ENCODE measurements at places on chromosomes 5 and 9.

GRCh38 chr5:52961274-52961681, 27.9 kb upstream of the ITGA2 start:
- DNase-seq = no peak

GRCh38 chr5:51326844-51327243, 56.4 kb upstream of the ISL1 start:
- no peak for DNase-seq

GRCh38 chr9:13364271-13365000, 84.9 kb upstream of the MPDZ start:
- no peak for DNase-seq

DNA sequence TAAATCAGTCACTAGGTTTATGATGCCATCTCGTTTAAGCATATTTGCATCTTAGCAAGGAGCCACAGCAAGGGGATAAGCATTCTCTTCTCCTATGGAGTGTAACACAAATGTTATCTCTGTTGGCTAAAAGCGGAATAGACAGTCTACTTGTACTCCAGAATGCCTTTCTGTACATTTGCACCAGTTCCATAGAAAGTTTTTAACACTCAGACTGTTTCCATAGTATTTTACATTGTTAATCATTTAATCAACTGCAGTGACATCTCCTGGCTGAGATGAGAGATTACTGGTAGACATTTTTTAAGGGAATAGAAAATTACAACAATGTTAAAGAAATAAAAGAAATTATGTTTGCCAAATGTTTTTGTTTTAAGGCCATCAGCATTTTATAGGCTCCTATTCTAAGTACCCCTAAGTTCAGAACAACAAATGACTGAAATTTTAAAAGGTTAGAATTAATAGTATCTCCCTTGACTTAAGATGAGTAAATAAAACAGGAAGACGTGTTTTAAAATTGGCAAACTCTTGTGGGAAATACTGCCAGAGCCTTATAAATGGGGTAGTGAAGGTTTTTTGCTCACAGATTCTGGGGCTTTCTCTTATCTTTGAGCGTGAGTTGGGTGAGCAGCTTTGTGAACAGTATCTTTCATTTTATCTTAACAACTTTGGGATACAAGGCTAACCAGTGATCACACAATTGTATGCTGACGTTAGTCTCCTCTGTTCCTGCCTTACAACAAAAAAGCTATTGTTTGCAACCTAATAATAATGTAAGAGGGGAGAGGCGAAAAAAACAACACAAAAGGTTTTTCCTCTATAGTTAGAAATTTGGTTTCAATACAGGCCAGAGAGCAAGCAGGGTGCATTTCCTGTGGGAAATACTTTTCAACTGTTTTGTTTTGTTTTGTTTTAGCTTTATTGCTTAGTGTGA, 294.3 kb downstream of the FBXL7 start:
- no peak for DNase-seq

- DNase-seq = no peak
These were observed 48.0 kb upstream of the DMRT3 start for GRCh38 chr9:928363-929042.

- DNase-seq = no peak
These were observed 68.3 kb upstream of the SHB start for GRCh38 chr9:38137342-38137741.

GRCh38 chr5:171316258-171317121, 7.4 kb downstream of the TLX3 start:
- no peak for DNase-seq

DNA sequence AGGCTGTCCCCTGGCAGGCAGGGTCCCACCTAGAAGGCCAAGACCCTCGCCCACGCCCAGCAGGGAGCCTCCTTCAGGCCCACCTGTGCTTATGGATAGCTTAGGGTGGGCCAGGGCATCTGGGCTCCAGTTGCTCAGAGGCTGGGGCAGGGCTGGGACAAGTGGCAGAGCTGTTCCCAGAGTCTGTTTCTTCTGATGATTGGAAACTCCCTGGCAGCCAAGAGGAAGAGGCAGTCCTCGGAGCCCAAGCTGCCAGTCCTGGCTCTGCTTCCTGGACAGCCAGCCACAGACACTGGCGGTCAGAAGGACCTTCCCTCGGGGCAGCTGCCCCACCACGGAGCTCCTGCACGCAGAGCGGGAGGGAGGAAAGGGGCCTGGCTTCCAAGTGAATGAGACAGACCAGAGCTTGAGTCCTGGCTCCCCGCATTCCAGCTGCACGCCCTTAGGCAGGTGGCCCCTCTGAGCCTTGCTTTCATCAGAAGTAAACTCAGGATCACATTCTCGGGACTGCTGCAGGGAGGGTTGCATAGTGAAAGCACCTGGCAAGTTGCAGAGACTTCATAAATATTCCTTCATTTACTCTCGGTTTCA, 37.9 kb upstream of the GABRP start:
- DNase-seq = no peak

DNA sequence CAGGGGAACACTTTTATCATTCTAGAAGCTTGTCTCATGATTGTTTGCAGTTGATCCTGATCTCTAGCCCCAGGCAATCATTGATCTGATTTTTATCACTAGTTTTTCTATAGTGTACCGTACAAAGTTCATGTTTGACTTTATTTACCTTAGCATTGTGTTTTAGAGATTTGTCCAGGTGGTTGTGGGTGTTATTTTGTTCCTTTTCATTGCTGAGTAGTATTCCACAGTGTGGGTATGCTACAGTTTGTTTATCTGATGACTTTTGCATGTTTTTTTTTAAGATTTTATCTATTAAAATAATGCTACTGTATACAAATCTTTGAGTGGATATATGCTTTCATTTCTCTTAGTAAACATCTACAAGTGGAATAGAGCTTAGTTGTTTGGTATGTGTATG, 26.2 kb downstream of the ZNF131 start:
- no peak for DNase-seq

DNA sequence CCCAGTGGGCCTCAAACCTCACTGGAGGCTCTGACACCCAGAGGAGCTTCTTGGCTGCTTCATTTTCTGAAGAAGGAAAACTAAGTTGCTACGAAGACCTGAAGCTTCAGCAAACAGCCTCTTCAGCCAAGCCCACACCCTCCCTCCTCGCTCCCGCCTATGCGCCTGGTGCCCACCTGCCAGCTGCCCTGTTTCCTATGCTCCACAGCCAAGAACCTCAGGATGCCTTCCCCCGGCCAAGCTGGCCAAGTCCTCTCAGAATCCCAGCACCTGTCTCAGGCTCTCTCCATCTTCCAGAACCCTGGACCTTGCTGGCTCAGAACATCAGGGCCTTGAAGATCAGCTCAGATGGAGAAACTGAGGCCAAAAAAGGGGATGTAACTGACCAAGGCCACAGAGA, 60.4 kb downstream of the STK10 start:
- no peak for DNase-seq

- DNase-seq = no peak
These were observed 34.7 kb upstream of the DMXL1 start for GRCh38 chr5:119036101-119036762.

- DNase-seq = no peak
These were observed 100.5 kb upstream of the PRRC1 start for GRCh38 chr5:127416906-127417305.

DNA sequence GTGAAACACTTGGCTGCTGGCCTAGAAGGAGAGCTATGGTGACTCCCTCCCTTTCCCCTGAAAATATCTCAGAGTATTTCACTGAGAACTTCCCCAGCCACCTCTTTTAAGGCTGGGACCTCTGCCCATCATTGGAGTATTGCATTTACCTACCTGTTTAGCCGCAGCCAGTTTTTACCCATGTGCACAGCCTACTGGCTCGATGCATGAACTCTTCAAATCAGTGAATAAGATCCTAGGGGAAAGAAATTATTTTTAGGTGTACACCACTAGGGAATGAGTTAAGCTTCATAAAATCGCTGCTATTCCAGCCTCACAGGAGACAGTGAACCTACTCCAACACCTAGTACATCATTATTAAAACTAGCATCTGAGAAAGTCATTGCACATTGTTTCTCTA, 16.8 kb upstream of the FAM174A start:
- DNase-seq = no peak

- no peak for DNase-seq
These were observed 98.5 kb upstream of the S1PR3 start for GRCh38 chr9:88892724-88893123.

DNA sequence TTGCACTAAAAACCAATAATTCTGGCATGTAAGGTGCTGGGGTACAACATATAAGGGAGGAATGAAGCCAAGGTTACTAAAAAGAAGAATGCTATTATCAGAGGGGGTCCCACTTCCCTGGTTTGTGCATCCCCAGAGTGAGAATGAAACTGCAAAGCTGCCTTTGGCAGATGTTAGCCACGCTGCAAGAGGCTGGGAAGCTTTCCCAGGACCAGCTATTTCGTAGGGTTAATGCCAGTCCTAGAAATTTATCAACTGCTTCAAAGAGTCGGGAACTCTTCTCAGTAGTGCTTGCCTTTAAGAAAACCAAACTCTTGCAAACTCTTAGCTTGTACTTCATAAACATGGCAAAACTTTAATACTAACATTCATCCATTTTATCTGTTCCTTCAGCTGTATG, 87.5 kb upstream of the NR5A1 start:
- DNase-seq = no peak

- no peak for DNase-seq
These were observed 34.0 kb downstream of the GAPVD1 start for GRCh38 chr9:125295657-125296056.

GRCh38 chr9:104883169-104883568, 44.8 kb downstream of the ABCA1 start:
- DNase-seq = no peak

- no peak for DNase-seq
These were observed 33.0 kb downstream of the ITK start for GRCh38 chr5:157213527-157214243.

DNA sequence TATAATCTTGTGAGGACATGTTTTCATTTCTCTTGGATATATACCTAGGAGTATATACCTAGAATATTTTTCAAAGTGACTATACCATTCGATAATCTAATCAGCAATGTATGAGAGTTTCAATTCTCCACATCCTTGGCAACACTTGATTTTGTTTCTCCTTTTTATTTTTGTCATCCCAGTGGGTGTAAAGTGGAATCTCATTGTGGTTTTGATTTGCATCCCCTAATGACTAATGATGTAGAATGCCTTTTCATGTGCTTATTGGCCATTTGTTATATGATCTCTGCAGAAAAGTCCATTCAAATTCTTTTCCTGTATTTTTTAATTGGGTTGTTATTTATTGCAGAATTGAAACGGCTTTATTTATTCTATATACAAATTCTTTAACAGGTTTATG, 15.2 kb downstream of the ZCCHC9 start:
- no peak for DNase-seq

- DNase-seq = no peak
These were observed 687.0 kb upstream of the C9orf72 start for GRCh38 chr9:28260330-28260729.

DNA sequence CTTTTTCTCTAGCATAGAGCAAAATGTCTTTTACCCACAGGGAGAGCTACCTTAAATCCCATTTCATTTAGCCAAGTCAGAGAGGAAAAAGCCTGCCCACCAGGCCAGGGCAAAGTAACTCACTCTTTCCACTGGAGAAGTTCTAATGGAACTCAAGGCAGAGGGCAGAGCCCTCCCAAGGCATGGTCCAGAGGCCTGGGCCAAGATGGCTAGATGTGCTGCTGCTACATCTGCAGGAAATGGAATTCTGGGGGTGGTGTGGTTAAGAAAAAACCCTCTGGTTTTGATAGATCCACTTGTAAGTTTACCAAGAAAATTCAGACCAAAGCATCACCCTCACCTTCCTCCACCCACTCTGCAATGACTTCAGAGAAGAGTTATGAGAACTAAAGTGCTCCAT, 37.3 kb downstream of the CSF2 start:
- no peak for DNase-seq

DNA sequence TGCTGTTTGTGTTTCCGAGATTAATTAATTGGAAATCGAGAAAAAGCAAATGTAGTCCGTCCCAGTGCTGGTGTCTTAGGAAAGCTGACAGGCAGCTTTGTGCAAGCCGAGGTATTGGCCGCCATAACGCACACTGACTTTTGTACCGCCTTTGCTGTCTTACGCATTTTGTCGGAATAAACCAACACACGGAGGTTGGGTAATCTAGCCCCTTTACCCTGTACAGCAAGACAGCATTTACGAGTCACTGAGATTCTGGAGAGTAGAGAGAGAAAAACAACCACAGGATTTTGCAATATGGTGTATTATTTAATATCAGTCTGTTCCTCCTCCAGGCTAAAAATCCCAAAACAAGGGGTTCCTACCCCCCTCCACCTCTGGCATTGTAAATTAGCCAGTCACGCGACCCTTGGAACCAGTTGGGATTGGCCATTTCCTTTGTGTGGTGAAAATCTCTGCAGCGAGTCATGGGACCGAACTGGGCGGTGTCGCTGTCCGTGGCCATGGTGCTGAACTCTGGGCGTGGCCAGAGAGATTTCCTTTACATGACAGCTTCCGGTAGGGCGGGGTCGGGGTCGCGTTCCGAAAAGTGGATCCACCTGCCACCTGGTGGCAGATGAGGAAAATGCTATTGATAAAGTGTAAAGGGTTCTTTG, 10.3 kb upstream of the PCDHB1 start:
- no peak for DNase-seq

DNA sequence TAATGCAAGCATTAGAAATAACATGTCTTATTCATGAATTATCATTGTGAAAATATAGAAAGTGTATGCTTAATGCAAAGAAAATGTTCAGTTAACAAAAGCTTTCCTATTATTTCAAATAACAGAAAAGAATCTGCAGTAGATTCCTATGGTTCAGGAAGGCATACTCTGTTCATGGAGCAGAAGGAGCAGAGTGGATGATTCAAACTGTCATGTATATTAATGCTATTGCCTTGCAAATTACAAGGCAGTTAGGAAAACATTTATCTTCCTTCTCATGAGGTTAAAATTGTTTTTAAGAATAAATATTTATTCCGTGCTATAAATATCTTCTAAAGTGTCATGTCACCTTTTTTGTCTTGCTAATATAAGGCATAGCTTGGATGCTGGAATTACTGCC, 47.5 kb downstream of the PCSK1 start:
- DNase-seq = no peak

DNA sequence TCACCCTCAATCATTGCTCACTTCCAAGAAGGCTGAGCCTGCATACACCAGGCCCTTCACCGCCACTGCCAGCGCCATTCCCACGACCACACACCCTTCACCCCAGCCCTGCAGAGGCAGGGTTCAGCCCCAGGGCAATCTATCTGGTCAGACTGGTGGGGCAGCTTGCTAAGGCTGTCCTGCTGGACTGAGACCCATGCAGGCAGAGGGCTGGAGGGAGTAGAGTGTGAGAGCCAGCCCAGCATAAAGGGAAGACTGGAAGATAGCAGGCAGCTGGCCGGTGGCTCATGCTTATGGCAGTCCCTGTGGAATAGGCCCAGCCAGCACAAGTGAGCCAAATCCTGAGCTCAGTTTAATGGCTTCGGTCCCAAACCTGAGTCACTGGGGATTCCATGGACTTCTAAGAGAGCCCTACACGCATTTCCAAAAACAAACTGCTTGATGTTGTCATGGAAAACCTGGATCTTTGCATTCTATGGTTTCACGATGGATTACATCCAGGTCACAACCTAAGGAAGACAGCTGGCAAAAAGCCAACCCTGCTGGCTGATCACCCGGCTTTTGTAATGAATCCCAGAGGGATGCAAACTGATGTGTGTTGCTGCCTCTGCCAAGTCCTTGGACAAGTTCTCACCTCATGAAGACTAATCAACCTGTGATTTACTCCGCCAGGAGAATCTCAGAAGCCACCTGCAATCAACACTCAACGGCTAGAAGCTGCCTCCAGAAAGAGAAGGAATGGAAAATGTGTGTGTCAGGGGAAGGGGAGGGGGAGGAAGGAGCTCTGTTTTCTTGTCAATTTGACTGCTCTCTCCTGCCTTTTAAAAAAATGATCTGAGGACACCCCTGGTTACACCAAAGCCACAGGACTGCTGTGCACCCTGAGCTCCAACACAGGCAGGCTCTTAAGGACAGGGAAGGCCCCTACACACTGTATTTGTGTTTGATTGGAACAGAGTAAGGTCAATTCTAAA, 143.6 kb downstream of the LHFPL2 start:
- no peak for DNase-seq
